HL-60 (cell line): ENCODE measurements at places on chromosomes 2 and 18.

- DNase-seq: no peak
Measured at GRCh38 chr18:63924551-63924950, 16.8 kb downstream of the SERPINB10 start.

GRCh38 chr2:175366815-175367214 is 185.3 kb upstream of the ATP5MC3 start:
- peak; percentile 11 for DNase-seq

GRCh38 chr2:109457366-109457765 is 156.4 kb downstream of the SEPTIN10 start:
- no peak for DNase-seq

- no peak for DNase-seq
Measured at GRCh38 chr2:168717790-168718502, 84.5 kb upstream of the NOSTRIN start.

- no peak for DNase-seq
Measured at GRCh38 chr2:232006253-232006652, 44.7 kb downstream of the DIS3L2 start.

GRCh38 chr2:130798472-130799218 is 38.1 kb upstream of the ARHGEF4 start:
- no peak for DNase-seq

GRCh38 chr2:207288628-207289027 is 122.9 kb upstream of the KLF7 start:
- DNase-seq: no peak
